ENCODE measurements at places on chromosomes 7 and 10.
A peak's percentile ranks its signal among the peaks of the same experiment; 100 is the strongest.

- peak; percentile 59 for DNase-seq
Measured at GRCh38 chr7:102916881-102917280, 4.1 kb downstream of the LRRC17 start.

DNA sequence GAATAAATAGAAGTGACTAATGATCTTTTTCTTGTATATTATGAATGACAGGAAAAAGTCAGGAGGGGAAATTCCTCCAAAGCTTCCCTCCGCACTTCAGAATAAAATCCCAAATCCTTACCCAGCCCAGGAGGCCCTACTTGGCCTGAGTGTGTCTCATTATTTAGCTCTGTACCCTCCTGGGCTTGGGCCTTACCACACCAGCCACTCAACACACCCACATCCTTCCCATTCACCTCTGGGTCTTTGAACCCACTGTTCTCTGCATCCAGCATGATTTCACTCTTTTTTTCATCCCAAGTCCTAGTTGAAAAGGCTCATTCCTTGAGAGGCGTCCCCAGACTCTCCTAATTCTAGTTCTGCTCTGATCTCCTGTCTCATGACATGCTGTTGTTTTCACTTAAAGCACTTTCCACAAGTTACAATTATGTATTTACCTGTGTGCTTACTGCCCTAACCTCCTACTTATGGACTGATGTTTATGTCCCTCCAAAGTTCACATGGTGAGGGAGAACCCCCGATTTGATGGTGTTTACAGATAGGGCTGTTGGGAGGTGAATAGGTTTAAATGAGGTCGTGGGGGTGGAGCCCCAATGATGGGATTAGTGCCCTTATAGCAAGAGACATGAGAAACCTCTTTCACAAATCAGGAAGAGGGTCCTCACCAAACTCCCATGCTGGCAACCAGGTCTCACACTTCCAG is 6.4 kb downstream of the NOD1 start:
- no peak for DNase-seq

DNA sequence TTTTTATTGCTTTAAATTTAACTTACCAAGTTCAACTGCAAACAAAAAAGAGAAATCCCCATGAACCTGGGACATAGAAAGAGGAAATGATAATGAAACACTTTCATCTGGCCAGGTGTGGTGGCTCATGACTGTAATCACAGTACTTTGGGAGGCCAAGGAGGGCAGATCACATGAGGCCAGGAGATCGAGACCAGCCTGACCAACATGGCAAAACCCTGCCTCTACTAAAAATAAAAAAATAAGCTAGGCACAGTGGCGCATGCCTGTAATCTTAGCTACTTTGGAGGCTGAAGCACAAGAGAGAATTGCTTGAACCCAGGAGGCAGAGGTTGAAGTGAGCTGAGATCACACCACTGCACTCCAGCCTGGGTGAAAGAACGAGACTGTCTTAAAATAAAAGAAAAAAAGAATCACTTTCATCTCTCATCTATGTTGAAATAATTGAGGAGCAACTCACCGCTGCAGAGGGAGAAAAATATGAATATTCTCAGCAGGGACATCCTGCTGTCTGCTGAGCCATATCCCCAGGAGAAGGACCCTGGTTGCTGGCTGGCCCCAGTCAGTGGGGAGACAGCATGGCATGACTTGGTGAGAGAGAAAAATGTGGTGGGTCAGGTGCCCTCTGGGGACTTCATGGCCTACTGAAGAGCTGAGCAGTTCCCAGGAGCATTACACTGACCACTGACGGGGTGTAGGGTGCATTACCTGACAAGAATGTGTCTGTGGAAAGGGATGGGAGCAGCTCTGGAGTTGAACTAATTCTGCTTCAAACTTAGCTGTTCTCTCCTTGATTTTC is 22.8 kb upstream of the TARP start:
- DNase-seq = no peak

DNA sequence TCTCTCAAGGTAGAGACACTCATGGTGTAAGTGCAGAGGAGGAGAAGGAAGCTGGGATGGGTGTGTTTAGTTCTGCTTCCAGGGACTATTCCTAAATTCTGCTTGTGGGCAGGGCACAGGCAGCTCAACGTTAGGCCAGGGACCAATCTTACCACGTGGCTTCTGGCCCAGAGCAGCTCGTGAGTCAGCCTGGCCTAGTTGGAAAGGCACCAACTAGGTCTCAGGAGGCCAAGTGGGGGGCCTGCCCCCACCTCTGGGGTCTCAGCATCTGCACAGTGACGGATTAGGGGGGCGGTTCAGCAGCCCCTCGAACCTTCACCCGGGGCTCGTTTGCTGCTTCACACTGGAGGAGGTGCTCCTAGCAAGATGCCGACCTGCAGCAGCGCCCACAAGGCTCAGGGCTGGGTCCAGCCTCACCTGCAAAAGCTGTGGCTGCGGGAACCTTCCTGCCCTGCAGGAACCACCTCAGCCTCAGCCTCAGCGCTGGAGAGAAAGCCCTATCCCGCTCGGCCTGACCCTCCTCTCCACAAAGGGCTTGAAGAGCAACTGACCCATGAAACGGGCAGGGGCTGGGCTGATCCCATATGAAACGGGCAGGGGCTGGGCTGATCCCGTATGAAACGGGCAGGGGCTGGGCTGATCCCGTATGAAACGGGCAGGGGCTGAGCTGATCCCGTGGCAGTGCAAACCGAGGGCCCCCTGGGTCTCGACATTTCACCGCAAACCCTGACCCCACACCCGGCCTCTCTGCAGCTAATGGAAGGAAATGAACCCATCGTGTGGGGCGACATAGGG is 447.4 kb downstream of the DNAJB6 start:
- no peak for DNase-seq

- no peak for DNase-seq
Measured at GRCh38 chr10:121816197-121816596, 111.6 kb downstream of the ATE1 start.

GRCh38 chr7:100423315-100423714 is 5.2 kb downstream of the ZCWPW1 start:
- DNase-seq = no peak

DNA sequence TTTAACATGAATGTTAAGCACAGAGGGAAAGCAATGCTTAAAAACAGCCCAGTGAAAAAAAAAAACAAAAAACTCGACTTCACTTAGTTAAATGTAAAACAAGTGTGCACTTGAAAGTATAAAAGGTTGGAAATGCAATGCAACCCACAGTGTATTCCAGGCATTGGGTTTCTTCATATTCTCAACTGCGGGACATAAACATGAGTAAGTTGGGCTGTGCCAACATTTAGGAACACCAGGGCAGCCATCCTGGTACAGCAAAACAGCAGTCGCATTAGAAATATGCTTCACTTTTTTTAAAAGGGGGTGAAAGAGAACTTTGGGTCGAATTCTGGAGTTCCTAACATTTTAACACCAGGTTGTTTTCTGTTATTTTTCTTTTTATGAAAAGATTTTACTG is 937 bp downstream of the STEAP1 start:
- peak; percentile 37 for DNase-seq

DNA sequence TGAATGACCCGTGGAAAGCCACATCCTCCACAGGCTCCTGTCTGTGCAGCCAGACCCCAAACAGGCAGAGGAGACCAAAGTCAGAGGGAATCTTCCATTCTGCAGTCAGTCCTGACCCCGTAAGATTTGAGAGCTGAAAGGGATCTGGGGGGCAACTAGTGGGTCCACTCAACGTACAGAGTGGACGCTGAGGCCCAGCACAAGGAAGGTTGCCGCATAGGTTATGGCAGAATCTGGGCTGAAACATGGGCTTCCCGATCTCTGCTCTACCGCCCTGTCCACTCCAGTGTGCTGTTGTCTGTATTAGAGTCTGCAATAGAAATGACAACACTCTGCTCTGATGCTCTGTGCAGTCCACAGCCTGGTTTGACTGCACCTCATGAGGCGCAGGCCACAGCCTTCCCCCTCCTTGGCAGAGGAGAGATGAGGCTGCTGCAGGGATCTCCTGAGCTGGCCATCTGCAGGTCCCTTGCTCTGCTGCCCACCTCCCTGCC is 7.9 kb upstream of the ZNF22 start:
- no peak for DNase-seq

DNA sequence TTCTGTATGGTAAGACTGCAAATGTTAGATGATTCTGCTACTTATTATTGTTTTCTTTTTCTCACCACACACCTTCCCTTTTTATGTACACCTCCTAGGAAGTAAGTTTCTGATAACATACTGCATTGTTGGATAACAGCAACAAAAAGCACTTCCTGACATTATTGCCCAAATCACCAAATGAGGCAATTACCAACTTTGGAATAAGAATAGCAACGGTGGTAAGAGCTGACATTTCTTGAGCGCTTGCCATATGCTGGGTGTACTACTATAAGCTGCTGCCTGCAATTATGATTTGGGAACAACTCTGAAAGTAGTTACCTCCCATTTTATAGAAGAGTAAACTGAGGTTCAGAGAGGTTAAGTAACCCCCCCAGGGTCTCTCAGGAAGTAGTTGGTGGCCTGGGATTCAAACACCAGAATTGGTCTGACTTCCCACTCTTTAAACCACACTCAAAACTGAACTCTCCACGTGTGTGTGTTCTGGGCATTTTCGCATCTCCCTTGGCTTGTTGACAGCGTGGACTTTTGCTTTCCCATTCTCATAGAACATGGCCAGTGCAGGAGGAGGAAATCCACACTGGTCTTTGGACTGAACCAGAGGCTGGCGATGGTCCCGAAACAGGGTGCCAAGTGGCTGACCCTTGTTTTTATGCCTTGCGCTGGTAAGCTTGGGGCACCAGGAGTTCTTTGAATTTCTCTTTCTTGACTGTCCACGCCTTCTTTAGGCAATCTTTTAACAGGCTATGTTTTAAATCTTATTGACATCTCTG is 71.4 kb downstream of the TCF7L2 start:
- DNase-seq = peak; percentile 45

GRCh38 chr7:113321201-113321600 is 202.8 kb upstream of the SMIM30 start:
- DNase-seq = no peak

DNA sequence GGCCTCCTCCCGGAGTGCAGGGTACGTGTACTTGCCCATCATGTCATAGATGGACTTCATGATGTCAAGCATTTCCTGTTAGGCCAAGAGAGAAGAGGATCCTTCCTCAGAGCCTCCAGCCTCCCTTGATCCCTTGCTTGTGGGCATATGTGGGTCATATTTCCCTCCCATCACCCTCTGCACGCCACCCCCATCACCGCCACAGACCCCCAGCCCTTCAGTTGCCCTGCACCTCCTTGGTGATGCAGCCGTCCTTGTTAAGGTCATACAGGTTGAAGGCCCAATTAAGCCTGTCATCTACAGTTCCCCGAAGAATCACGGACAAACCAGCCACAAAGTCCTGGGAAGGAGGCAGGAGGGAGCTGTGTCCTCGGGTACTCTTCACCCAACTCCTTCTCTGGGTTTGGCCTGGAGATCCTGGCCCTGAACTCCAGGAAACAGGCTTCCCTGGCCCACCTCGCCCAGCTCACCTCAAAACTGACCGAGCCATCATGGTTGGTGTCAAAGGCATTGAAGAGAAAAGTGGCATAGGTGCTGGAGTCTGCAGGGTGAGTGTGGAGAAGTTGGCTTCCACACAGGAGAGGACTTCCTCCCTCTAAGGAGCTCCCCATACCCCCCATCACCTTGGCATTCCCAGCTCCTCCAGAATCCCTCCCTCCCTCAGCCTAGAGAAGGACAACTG is 9.8 kb upstream of the OGA start:
- no peak for DNase-seq

DNA sequence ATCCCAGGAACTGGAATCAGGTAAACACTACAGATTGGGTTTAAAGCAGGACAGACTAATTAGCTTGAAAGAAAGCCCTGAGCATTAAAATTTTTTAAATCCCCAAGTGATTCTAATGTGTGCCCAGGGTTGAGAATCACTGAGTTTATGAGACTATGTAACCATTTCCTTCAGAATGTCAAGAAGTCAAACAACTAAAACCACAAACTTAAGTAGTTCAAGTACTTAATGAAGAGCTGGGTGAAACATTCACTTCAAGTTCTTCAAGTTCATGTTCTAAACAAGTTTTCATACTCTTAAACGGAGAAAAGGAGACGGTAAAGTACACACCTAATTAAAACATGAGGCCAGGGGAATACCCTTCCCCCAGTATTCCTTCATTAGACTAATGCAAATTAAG is 28.2 kb upstream of the TLL2 start:
- no peak for DNase-seq

GRCh38 chr7:103009466-103010185 is 65.0 kb downstream of the FBXL13 start:
- DNase-seq = no peak

DNA sequence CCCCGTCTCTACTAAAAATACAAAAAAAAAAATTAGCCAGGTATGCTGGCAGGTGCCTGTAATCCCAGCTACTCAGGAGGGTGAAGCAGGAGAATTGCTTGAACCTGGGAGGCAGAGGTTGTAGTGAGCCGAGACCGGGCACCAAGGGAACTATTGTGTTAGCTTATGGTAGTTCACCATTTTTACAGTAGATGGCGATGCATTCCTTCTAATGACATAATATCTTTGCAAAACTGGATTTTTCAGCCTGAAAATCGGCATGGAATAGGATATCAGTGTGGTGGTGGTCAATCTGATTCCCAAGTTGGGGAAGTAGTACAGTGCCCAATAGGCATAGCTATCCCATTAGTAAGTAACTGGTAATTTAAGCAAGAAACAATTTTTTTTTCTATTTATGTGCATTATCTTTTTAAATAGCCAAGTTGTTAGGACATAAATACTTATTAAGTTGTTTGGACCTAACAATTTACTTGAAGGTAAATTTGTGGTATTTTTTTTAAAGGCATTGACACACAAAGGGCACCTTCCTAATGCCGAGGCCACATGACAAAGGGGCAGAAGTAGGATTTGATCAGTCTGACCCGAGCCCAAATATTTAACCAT is 17.6 kb upstream of the IMPDH1 start:
- DNase-seq = peak; percentile 78

DNA sequence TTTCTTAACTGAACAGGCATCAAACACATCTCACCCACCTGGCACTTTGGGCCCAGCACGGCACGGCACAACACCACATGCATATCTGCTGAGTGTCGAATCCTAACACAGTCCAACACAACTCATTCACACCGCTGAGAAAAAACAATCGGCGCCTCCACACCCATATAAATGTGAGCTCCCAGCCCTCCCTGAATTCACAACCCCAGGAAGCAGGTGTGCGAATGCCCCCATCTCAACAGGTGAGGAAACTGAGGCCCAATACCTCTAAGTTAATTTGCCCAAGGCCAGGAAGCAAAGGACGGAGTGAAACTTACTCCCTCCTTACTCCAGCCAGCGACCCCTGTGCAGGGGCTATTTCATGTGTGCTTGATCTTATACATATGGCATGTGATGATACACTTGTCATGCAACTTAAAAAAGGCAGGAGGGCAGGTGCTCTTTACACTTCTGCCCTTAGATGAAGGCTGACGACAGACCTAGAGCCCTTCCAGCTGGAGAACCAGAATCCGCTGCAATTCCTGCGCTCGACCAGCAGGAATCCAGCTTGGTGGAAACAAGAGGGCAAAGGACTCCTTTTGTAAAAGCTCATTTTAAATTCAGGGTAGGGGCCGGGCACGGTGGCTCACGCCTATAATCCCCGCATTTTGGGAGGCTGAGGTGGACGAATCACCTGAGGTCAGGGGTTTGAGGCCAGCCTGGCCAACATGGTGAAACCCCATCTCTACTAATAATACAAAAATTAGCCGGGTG is 116.0 kb downstream of the LARP4B start:
- DNase-seq = no peak

GRCh38 chr7:64625114-64626082 is 40.5 kb upstream of the ZNF107 start:
- no peak for DNase-seq

GRCh38 chr7:95804052-95804451 is 31.7 kb downstream of the DYNC1I1 start:
- DNase-seq = no peak

All from fibroblast of the aortic adventitia (primary cell).